Mucosa of gallbladder (tissue), 1 donor: ENCODE measurements at places on chromosomes 16 and 17. TPM values are rescaled to one million over a fixed set of nuclear protein-coding genes. Genes with fewer than 3 reads are reported as not detected.

Gene KRTAP4-6
- not detected for total RNA-seq

Gene TBC1D3C
- total RNA-seq, result not detected

Gene ZACN
- total RNA-seq, result not detected

Gene CHST4
- 586 TPM for total RNA-seq

Gene HIGD1B
- 7.2 TPM for total RNA-seq

Gene CCDC78
- 3.3 TPM for total RNA-seq

DNA sequence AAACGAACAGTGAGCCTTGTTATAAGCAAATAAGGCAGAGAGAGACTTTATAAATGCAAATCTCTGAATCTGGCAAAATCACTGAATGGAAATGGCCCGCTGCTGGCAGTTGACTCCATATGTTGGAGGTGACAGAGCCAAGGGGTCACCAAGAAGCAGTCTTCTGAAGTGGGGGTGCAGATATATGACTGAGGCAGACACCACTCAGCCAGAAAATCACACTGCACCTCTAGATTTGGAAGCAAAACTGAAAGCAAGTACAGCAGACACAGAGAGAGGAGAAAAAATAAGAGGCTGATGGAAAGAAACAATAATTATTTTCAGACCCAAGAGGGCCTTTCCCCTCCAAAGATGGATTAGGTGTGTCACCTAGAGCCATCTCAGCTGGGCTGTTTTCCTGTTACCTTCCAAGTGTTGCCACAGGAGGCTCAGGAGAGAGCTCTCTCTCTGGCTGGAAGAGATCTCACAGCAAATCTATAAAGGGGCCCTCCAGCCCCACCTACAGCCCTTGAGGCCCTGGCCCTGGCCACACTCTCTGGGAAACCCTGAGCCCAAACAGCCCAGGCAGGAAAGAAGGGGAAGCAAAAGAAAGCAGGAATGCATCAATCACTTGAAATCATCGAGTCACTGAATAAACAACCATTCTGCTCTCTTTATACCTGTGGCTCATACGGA lies 585.1 kb upstream of the PSMD7 start:
- no peak for DNase-seq

GRCh38 chr16:19907161-19907992 lies 22.7 kb upstream of the GPRC5B start:
- peak; percentile 62 for DNase-seq

- no peak for DNase-seq
Measured at GRCh38 chr16:46996952-46997458, 23.5 kb upstream of the DNAJA2 start.

GRCh38 chr16:57720142-57720575 lies 15.4 kb upstream of the KATNB1 start:
- DNase-seq, result peak; percentile 57

DNA sequence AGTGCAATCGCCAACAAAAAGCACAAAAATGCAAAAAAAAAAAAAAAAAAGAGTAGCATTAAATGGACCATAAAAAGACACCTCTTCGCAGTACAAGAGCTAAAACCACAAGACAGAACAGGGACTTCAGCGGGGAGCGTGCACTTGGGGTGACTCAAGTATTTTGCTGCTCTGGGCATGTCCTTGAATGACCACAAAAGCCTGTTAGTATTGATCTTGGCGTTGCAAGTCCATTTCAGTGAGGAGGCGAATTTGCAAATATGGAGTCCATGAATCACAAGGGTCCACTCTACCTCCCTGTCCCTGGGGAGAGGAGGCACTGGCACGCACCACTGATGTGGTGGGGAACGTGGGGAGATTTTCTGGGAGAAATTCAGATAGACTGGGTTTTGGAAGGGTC lies 78.9 kb downstream of the CNGB1 start:
- no peak for DNase-seq

DNA sequence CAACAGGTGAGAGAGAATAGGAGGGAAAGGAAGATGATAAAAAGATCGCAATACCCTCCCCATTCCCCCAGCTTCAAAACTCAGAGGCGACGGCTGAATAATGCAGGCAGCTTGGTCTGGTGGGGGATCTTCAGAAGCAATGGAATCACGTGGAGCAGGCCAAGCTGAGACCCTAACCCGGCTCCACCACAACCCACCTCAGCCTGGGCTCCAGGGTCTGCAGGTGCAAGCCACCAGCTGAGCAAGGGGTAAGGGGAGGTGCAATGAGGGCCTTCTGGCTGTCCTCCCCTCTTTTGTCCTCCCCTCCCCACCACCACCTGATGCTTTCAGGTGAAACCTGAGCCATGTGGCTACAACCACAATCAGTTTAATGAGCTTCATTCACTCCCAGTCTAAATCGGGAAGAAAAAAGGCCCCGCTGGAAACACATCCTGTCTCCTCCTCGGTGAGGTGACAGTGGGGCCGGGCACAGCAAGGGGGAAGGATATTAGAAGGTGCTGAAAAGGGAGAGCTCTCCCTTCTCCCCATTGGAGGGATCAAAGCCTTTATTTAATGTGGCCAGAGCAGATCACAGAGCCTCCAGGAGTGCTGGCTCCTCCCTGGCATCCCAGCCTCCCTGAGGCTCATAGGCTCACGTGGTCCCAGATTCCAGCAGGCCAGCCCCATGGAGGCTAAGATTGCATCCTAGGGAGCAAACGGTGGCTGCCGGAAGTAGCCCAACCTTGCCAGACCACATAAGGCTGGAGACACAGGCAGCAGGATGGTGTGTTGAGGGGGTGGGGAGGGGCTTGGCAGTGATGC lies 261.0 kb downstream of the SOX9 start:
- DNase-seq, result no peak

- no peak for DNase-seq
Measured at GRCh38 chr17:27650836-27651235, 19.8 kb downstream of the LGALS9 start.

DNA sequence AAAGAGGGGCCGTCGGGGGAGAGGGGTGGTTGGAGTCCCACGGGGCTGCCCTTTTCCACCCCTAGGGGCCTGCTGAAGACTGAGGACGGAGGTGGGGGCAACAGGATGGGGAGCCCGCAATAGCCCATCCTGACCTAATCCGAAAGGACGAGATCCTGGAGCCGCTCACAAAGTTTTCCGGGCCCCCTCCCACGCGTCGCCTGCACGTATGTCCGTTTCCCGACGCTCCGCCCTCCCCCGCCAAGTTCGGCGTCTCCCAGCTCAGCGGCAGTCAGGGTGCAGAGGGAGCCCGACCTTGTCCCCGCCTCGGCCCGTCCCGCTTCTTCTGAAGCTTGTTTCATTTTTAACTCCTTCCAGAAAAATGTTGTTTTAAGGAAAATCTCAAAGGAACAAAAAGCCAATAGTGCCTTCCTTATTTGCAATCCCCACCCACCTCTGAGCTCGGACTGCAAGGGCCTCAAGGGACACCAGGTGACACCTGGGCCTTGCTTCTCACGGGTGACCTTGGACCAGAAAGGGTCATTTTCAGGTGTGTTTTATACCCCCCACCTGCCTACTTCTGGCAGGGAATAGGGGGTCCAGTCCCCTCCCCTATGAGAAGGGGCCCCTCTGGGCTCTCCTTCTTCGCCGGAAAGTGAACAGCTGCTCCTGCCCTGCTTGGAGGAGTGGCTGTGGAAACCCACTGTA lies 3.4 kb upstream of the ZNF423 start:
- peak; percentile 44 for DNase-seq

- no peak for DNase-seq
Measured at GRCh38 chr16:88783391-88784073, 1.5 kb downstream of the PIEZO1 start.

DNA sequence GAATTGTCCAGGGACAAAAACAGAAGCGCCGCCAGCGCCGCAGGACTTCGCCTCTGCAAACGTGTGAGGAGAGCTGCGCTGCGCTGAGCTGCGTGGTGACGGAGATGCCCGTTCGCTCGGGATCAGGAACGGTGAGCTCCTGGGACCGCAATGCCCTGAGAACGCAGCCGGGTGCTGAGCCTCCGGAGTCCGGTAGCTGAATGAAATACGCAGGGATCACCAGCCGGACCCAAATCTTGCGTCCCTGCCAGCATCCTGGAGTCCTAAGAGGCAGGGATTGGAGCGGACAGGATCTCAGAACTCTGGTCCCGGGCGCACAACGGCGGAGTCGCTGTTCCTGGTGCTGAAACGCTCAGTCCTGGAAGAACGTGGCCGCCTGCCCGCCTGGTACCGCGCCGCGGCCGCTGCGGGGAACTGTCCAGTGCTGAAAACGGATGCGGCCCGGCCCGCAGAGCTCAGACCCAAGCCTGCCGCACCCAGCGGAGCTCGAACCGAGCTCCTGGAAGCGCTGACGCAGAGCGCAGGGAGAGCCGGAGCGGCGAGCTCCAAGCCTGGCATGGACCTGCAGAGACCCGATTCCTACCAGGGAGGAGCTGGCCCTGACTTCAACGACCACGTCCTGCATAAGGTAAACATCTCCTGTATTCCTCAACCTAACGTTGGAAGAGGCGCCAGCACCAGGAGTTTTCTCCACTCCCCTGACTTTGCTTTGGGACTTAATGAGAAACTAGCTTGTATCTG lies 41.5 kb downstream of the CD300LF start:
- peak; percentile 90 for DNase-seq

DNA sequence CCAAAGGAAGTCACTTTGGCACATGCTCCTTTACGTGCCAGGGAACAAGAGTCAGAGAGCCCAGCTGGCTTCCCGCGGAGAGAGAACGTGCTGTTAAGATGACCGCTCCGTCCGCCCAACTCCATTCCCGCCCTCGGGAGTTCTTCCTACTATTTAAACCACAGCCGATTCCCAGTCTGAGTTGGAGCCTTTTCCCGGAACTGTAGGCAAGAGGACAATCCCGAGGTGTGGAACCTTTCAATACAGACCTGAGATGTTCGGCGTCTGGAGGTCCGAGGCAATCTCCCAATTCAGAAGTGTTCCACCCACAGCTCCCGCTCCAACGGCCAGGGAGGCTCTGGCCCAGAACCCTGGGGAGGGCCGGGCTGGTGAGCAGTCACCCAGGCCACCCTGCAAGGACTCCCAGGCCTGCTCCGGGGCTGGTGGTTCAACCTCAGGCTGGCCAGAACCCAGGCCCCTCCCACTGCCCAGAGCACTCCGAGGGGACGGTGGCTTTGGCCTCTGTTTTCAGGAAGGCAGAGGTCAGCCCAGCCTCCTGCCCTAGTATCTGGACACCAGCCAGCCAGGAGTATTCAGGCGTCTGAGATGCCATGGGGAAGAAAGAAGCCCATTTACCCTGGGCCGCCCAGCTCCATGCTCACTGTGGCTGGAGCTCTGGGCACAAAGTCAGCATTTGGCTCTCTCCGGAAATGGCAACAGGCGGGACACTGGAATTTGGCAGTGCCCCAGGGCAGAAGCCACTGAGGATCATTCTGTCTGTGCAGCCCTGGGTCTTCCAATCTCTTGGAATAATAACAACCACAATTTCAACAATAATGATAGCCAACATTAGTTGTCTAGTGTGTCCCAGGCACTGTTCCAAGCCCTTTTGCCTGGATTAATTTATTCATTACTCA lies 21.4 kb downstream of the EMP2 start:
- peak; percentile 37 for DNase-seq

GRCh38 chr17:63950940-63951907 lies 19.1 kb upstream of the CD79B start:
- DNase-seq, result peak; percentile 47

DNA sequence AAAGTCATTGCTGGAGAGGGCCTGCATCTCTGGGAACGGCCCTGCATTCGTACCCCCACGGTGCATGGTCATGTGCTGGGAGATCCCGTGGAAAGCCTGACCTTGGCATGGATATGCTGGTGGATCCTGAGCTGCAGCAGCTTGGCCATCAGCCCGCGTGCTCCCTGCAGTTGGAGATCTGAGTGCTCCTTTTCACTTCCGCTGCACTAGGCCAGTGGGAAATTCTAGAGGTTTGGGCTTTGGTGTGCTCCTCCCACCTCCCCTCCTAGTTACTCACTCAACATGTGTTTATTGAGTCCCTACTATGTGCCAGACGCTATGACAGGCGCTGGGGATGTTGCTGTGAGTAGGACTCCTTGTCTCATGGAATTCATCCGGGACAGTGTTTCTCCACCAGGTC lies 91.1 kb downstream of the RGS9 start:
- DNase-seq, result no peak

- no peak for DNase-seq
Measured at GRCh38 chr17:14333506-14333905, 32.6 kb downstream of the HS3ST3B1 start.

DNA sequence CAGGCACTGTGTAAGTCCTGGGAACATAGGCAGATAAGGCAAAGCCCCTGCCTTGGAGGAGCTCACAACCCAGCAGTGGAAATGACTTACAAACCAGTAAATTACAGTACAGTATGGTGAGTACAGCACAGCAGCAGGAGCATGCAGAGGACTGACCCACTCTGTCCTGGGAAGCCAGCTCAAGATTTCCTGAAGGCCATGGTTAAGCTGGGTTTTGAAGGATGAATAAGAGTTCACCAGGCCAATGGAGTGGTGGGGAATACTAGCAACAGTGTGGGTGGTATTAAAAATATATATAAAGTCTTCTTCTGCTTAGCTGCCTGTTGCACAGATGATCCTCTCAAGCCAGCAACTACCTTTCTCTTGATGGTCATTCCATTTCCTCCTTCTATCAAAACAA lies 3.0 kb upstream of the GAN start:
- no peak for DNase-seq

- no peak for DNase-seq
Measured at GRCh38 chr16:12061336-12062055, 85.0 kb downstream of the SNX29 start.

- DNase-seq, result peak; percentile 69
Measured at GRCh38 chr17:50691550-50692447, 15.9 kb downstream of the ANKRD40 start.

DNA sequence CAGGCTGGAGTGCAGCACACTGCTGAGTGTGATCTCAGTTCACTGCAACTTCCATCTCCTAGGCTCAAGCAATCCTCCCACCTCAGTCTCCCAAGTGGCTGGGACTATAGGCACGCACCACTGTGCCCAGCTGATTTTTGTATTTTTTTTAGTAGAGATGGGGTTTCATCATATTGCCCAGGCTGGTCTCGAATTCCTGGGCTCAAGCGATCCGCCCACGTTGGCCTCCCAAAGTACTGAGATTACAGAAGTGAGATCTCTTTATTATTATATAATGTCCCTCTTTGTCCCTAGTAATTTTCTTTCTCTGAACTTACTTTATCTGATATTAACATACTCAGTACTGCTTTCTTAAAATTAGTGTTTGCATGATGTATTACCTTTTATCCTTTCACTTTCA lies 8.3 kb downstream of the CFAP97D1 start:
- no peak for DNase-seq

DNA sequence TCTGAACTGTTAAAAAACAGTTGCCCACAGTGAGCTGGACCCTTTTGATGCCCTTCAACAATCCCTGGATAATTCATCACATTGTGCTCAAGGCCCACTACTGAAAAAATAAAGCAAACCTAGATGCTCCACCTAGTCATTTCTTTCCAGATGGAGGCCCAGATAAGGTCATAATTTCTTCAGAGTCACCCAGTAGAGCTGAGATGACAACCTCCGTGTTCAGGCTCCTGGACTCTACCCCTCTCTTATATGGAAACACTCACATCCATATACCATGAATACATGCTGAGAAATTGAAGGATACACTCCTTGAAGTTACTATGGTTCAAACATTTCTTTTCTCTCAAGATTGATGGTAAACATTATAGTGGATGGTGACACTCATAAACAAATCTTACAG lies 2.7 kb upstream of the ABCA3 start:
- no peak for DNase-seq

GRCh38 chr16:50878966-50879615 lies 137.2 kb downstream of the CYLD start:
- DNase-seq, result peak; percentile 5
